ENCODE measurements at places on chromosomes 4 and X. TPM values are rescaled to one million over a fixed set of nuclear protein-coding genes. Genes with fewer than 3 reads are reported as not detected.

- DNase-seq, result no peak
Observed at GRCh38 chr4:80007745-80008149, 65.3 kb downstream of the ANTXR2 start.

DNA sequence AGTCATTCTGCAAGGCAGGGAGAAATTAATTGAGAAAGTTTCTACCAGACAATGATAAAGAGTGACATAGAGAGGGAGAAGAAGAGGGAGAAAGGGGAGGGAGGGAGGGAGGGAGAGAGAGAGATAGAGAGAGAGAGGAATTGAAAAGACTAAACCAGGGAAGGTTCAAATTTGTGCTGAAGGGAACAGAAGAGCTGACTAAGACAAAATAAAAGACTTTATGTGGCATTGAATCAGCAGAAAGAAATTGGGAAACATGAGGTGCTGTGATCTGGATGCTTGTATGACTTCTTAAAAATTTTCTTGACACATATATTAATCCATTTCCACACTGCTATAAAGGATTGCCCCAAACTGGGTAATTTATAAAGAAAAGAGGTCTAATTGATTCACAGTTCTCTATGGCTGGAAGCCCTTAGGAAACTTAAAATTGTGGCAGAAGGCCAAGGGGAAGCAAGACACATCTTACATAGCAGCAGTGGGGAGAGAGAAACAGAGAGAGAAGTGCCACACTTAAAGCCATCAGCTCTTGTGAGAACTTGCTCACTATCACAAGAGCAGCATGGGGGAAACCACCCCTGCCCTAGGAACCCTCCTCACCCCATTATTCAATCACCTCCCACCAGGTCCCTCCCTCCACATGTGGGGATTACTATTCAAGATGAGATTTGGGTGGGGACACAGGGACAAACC, 13.5 kb upstream of the CXCL6 start:
- no peak for DNase-seq

DNA sequence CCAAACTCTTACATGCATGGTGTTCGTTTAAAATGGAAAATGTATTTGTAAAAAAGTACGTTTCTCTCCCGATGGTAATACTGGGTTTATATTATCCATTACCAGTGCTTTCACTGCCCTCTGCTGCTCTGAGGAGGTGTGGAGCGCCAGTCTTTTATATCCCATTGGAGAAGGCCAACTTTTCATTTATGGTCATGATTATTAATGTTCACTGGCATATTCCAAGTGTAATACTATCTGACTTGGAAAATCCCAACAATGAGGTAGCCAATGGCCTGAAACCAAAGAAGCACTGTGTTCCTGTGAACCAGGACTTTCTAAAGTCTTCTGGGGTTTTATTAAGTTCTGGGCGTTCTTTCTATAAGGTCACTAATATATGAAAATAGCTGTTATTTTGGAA, 80.7 kb downstream of the SYNPO2 start:
- DNase-seq, result no peak

DNA sequence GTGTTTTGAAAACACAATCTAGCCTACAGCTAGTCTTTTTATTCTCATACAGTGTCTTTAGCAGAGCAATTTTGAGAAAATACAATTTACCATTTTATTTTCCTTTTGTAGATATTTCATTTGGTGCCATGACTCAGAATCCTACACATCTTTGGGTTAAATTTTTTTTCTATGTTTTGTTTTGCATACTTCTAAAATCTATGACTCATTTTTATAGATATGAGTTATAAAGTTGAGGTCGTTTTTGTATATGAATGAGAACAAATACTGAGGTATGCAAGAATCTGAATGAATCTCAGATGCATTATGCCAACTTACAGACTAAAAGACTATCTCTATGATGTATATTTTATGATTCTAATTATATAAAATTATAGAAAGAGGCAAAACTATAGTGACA, 206.5 kb upstream of the ANXA10 start:
- DNase-seq, result no peak

DNA sequence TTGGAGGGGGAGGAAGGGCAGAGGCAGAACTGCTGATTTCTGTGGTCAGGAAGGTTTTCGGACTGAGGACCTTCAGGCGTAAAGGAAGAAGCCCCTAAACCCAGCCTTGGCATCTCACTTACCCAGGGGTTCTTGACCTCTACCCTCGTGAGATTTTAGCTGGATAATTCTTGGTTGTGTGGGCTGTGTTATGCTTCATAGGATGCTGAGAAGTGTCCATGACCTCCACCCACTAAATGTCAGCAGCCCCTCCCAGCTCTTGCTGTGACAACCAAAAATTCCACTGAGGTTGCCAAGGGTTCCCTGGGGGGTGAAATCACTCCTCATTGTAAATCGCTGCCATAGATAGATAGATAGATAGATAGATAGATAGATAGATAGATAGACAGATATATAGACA, 5.8 kb upstream of the CRLF2 start:
- DNase-seq, result no peak

GRCh38 chrX:115694028-115694427, 133.1 kb downstream of the PLS3 start:
- DNase-seq, result peak; percentile 55

GRCh38 chr4:157004279-157005161, 32.9 kb upstream of the PDGFC start:
- no peak for DNase-seq

GRCh38 chr4:184447664-184448063, 26.7 kb downstream of the IRF2 start:
- DNase-seq, result no peak

DNA sequence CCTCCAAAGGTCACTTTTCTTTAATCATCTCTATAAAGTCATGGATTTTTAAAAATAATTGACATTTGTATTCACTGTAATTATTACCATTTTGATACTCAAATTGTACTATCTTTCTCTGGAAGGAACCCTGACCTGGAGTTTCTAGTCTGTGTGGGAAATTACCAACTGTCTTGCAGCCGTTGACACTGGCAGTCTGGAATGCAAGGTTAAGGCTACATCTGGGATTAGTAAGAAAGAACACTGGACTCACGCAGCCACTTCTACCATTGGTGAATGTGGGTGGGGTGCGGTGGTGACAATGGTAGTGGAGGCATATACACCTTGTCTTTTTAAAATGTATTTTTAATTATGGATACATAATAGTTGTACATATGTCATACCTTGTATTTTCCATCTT, 40.9 kb downstream of the EGF start:
- no peak for DNase-seq

DNA sequence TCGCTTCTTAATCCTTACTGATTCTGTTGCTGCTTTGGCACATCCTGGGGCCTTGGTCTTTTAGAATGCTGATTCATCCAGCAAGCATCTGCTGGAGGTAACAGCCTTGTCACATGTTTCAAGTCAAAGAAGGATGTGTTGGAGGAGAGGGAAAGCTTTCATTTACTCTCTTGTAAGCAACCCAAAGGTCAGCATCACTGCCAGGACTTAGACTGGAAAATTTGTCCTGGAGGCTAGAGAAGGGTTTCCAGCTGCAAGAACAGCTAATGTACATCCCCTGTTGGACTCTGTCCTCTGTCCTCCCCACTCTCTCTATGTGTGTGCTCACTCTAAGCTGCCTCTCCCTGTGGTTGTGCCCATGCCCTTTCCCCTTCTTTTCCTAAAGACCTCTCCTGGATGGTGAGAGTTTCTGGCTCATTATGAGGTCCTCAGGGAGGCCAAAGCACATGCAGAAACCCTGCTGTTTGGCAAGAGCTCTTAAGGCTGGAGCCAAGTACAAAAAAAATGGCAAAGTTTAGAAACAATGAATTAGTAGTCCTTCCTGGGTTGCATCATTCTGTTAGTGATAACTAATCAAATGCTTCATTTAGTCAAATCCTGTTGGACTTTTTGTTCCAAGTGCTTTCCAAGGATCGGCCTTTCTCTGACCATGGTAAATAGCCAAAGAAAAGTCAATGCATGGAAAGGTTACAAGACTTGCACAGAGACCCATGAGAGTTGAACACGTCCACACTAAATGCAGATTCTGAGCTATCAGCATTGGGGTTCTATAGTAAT, 13.4 kb upstream of the SRPX start:
- no peak for DNase-seq

- DNase-seq, result no peak
Observed at GRCh38 chr4:121299367-121299766, 81.5 kb downstream of the QRFPR start.

Gene TEX13C
- total RNA-seq, result not detected

Gene RENBP
- 5.5 TPM for total RNA-seq

Gene RHOXF2B
- total RNA-seq, result 0.10 TPM

Gene SLC6A14
- 0.05 TPM for total RNA-seq

Gene GABRG1
- not detected for total RNA-seq

Data from left lobe of liver (tissue), 2 donors.